ENCODE measurements at places on chromosomes 4 and X.
A peak's percentile ranks its signal among the peaks of the same experiment; 100 is the strongest.

GRCh38 chr4:179399054-179399782 lies 1957.0 kb upstream of the AGA start:
- DNase-seq = no peak

- no peak for DNase-seq
Observed at GRCh38 chr4:64495946-64496345, 86.7 kb upstream of the TECRL start.

DNA sequence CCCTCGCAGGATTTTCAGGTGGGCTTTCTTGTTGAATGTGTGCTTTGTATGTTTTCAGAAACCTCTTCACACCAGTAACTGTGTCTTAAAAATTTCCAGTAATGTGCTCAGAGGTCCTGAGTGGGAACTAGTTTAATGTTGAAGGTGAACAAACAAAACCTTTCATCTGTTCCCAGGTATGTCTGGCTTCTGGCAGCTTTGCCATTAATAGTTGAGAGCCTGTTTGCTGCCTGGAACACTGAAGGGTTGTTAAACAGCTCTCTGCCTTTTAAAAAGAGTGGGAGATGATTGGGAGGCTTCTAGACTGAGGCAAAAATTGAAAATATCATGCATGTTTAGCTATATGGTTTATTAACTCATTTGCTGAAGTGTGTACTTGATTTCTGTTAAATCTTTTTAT lies 161.2 kb upstream of the AGTR2 start:
- no peak for DNase-seq

DNA sequence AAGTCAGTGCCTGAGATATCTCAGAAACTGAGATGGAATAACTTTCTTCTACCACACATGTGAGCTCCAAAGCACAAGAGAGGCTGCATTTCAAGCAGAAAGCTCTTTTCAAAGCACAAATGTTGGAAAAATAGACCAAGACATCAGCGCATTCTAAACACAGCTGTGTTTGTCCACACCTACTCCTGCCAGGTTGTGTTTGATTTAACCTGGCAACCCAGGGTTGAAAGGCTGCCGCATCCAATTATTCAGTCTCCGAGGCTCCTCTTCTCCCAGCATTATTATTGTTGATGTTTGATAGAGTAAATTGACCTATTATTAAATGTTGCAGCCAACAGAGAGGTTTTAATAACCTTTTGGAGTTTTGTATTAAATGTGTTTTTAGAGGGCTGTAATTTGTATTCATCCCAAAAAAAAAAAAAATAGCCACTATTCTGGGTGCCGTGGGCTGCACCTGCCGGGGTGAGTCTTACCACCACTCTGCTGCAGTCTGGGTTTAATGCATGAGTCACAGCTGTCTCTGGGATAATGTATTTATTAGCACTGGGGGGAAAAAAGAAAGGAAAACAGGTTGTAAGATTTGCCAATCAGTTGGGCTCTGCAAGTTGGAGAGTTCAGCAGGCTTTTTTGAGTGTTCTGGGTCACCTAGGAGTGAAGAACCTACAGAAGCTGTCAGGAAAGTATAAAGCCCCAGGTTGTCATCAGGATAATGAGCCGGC lies 105.2 kb upstream of the NOCT start:
- DNase-seq = no peak

DNA sequence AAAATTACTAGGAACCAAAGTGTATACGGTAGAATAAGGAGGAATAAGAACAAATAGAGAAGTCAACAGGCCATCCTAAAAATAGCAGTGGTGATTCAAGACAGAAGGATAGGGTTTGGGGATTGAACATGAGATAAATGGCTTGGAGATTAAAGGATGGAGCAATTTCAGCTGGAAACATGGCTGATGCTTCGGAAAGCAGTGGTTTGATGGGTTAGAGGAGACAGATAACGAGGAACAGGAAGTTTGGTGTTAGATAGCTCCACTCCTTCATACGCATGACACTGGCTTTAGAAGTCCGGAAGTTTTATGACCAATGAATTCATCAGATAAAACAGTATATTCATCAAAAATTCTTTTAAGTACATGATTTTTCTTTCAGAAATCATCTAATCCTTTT lies 70.8 kb upstream of the GALNTL6 start:
- peak; percentile 68 for DNase-seq

DNA sequence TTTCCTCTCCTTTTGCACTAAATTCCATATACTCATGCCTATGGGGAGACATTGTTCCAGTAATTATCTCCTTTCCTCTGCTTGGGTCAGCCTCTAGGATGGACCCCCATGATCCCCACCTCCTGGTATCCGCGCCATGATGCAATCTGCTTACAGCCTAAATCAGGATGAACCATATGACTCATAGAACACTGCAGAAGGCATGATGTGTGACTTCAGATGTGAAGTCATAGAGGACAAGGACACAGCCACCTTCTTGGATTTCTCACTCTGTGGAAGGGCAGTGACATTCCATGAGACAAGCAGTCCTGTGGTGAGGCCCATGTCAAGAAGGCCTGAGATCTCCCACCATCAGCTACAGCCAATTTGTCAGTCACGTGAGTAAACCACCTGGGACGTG lies 9.0 kb upstream of the TMEM144 start:
- no peak for DNase-seq

- peak; percentile 37 for DNase-seq
Observed at GRCh38 chr4:128385683-128386304, 98.2 kb upstream of the PGRMC2 start.

DNA sequence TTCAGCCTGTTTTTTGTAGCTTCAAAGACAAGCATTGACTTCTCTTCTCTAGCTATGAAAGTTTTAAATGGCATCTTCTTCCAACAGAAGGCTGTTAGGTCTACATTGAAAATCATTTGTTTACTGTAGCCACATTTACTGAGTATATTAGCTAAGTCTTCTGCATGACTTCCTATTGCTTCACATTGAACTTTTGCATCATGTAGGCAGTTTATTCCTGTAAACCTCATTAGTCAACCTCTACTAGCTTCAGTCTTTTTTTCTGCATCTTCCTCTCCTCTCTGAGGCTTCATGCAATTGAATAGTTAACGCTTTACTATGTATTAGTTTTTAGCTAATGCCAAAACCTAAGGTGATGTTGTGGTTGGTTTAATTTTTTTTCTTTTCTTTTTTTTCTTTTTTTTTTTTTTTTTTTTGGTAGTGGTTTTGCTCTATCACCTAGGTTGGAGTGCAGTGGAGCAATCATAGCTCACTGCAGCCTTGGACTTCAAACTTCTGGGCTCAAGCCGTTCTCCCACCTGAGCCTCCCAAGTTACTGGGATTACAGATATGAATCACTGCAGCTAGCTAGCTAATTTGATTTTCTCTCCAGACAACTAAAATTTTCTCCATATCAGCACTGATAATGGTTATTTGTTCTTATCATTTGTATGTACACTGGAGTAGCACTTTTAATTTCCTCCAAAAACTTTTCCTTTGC lies 3.4 kb downstream of the UGT2A3 start:
- DNase-seq = no peak

DNA sequence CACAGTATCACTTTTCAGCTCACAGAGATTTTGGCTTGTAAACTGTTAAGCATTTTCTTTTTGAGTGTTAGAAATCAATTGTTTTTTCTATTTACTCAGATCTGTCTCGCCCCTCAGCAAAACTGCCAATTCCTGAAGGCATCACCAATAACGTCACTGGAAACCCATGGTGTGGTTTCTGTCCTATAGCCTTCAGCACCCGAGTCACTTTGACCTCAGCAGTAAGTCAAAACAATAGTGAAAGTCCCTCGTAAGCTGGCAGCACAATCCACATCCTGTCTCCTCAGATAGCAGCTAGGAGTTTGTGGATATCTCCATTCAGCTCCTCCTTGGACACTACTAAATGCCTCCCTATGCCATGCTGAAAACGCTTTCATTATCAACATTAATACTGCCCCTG lies 1787.4 kb upstream of the ADGRL3 start:
- no peak for DNase-seq

DNA sequence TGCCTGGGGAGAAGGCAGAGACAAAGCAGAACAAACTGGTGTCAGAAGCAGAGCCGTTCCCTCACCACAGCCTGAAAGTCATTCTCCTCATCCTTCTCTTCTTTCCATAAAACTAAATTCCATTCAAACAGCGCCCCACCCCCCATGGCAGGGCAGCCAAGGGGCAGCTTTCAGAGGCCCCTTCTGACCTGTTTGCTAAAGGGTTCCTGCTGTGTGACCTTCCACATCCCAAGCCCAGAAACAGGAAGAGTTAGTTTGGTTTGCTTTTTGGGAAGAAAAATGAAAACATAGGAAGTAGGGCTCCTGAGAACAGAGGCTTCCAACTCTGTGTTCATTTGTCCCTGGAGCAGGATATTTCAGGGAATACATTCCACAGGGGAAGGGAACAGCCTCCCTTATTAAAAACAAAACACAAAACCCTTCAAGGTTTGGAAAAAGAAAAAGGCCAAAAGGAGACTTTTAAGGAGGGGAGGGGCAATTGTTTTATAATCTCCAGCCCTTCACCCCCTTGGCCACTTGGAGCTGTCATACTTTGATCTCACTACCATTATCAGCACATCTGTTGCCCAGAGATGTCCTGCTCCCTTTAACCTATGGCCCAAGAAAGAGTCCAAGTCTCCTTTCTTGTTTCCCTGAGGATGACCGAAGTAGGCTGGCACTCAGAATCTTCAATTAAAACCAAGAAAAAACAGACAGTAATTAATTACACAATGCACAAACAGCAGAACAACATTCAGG lies 25.3 kb downstream of the STARD8 start:
- no peak for DNase-seq

DNA sequence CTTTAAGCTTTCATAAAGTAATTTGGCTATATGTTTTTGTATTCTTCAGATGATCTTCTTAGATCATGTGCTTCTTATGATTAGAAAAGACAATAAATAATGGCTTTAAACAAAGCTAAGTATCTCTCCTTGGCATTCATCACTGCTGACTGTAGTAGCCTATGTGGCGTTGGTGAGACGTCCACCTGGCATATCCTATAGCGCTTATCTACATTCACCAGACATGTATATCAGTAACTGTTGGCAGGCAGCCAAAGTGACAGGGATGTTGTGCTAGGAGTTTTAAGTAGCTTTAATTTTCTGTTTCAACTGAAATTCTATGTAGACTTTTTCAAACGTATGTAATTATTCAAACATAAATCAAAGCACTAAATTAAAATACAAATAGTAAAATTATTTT lies 276.4 kb downstream of the IL15 start:
- peak; percentile 97 for DNase-seq

- DNase-seq = peak; percentile 51
Observed at GRCh38 chr4:173161311-173161710, 7.3 kb upstream of the GALNT7 start.
